Endodermal cell (in vitro differentiated cells): ENCODE measurements at places on chromosomes 1 and 21. TPM values are rescaled to one million over a fixed set of nuclear protein-coding genes. Genes with fewer than 3 reads are reported as not detected.

CFHR2 gene
- total RNA-seq: not detected in 3 replicates

C1orf226 gene
- total RNA-seq: 6.2 to 8.0 TPM (median 6.7 TPM) in 3 replicates

KMO gene
- total RNA-seq: not detected in 2 replicates

TRIM45 gene
- total RNA-seq: 13.4 and 14.7 TPM in 2 replicates

SLC27A3 gene
- total RNA-seq: 53.2 and 60.6 TPM in 2 replicates

KRTAP12-2 gene
- not detected in 2 replicates for total RNA-seq

IGSF8 gene
- 28.7 to 34.5 TPM (median 31.5 TPM) in 3 replicates for total RNA-seq

HMCN1 gene
- total RNA-seq: 4.2 to 7.4 TPM (median 7.4 TPM) in 3 replicates

SERPINC1 gene
- not detected in 2 replicates for total RNA-seq

PGLYRP4 gene
- total RNA-seq: not detected in 3 replicates

NCMAP gene
- 0.09 to 0.42 TPM (median 0.25 TPM) in 3 replicates for total RNA-seq

CYP4A22 gene
- not detected in 2 replicates for total RNA-seq

SDHB gene
- total RNA-seq: 68.5 and 69.8 TPM in 2 replicates

PIGR gene
- not detected in 3 replicates for total RNA-seq

C1QC gene
- total RNA-seq: not detected in 3 replicates

SPRR2B gene
- total RNA-seq: not detected in 3 replicates

BTBD19 gene
- 5.0 to 7.4 TPM (median 5.3 TPM) in 3 replicates for total RNA-seq

PRMT6 gene
- 10.0 to 26.0 TPM (median 25.1 TPM) in 3 replicates for total RNA-seq

LCE1E gene
- not detected in 3 replicates for total RNA-seq

FMO1 gene
- not detected in 2 replicates for total RNA-seq

THAP3 gene
- 13.0 and 13.2 TPM in 2 replicates for total RNA-seq

NBPF4 gene
- total RNA-seq: not detected in 2 replicates

GPBP1L1 gene
- 115 to 126 TPM (median 117 TPM) in 3 replicates for total RNA-seq

C4BPA gene
- not detected in 2 replicates for total RNA-seq

STUM gene
- total RNA-seq: 0.14 and 0.20 TPM in 2 replicates

RCC1 gene
- 39.7 to 65.3 TPM (median 64.0 TPM) in 3 replicates for total RNA-seq

SYT2 gene
- total RNA-seq: 2.8 to 3.9 TPM (median 2.9 TPM) in 3 replicates

FRRS1 gene
- total RNA-seq: 22.8 to 24.6 TPM (median 24.4 TPM) in 3 replicates

WDR3 gene
- total RNA-seq: 27.2 and 29.9 TPM in 2 replicates

PADI2 gene
- 2.7 to 4.6 TPM (median 2.8 TPM) in 3 replicates for total RNA-seq

COL6A2 gene
- 359 and 377 TPM in 2 replicates for total RNA-seq

SPRR2A gene
- not detected in 3 replicates for total RNA-seq

CFAP45 gene
- 0.49 to 1.2 TPM (median 1.1 TPM) in 3 replicates for total RNA-seq

OR2G3 gene
- total RNA-seq: not detected in 2 replicates

ZBTB8B gene
- 2.2 and 2.7 TPM in 2 replicates for total RNA-seq

CAMK2N1 gene
- total RNA-seq: 10.2 and 11.0 TPM in 2 replicates

DISP1 gene
- 6.1 TPM in 2 replicates for total RNA-seq

LCE3E gene
- not detected in 3 replicates for total RNA-seq

TSSK3 gene
- total RNA-seq: 2.5 and 3.4 TPM in 2 replicates
